Endodermal cell (in vitro differentiated cells): ENCODE measurements at places on chromosomes 7 and 10. TPM values are rescaled to one million over a fixed set of nuclear protein-coding genes. Genes with fewer than 3 reads are reported as not detected.

Gene DUSP5
- total RNA-seq, result 59.7 to 65.0 TPM (median 60.0 TPM) in 3 replicates

DNA sequence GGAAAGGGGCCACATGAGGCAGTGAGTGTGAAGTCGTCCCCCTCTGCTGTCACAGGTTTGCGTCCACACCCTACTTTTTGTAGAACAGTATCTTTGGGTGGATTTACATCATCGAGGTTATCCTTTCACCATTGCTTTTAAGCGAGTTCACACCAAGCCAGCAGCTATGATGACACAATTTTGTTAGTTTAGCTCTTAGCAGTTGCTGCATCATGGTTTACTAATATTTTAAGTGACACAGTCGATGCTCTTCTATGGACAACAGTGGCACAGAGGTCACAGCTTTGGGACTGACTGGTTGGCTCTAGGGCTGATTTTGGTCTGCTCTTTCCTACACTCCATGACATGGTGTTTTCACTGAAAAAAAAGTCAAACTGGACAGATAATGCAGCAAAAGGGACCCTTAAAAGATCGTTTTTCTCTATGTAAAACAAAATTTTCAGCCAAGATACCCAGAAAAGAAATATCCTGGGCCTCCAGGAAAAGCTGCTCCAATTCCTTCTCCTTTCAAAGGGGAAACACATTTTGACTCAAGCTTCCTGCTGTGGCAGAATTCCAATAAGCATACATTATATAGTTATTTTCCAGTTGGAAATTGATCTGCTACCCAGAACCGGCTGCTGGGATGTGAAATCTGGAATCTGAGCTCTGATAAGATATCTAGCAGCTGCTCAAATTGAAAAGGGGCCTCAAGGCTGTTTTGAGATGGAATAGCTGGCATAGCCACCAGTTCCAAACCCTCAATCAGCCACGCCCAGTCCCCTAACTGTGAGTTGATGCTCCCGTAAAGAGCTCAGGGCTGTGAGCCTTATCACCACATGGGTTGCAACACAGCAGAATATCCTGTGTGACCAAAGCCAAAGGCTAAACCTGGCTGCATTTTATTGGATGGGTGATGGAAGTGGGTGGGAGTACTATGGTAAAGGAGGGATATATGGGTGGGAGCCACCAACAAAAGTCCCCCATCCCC is 114.2 kb downstream of the SMURF1 start:
- peaks cover 75% of the 10 kb centered on the region for H3K36me3 ChIP-seq
- no peak overlapping the region for H3K27ac ChIP-seq
- no peak overlapping the region for H3K4me3 ChIP-seq
- no peaks in the 10 kb centered on the region for H3K27me3 ChIP-seq
- no peak for DNase-seq
- H3K4me1 ChIP-seq, result no peaks in the 10 kb centered on the region

DNA sequence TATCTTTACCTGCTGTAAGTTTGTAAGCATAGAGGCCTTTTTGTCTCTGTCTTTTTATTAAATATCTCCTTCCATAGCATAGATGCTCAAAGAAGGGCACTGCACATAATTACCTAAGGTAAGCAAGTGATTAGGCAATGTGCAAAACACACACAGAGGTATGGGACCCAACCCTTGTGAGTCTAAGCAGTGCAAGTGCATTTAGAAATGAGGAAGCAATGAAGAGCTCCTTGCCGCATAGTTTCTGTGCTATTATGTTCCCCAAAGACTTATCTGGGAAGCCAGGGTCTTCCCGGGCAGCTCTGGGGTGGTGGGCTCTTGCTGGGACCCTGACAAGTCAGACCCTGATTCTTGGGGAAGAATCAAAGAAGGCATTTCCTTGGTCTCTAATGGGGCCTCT is 13.5 kb upstream of the MGAM2 start:
- no peaks in the 10 kb centered on the region for H3K36me3 ChIP-seq
- no peaks in the 10 kb centered on the region for H3K4me1 ChIP-seq
- H3K4me3 ChIP-seq, result no peak overlapping the region

DNA sequence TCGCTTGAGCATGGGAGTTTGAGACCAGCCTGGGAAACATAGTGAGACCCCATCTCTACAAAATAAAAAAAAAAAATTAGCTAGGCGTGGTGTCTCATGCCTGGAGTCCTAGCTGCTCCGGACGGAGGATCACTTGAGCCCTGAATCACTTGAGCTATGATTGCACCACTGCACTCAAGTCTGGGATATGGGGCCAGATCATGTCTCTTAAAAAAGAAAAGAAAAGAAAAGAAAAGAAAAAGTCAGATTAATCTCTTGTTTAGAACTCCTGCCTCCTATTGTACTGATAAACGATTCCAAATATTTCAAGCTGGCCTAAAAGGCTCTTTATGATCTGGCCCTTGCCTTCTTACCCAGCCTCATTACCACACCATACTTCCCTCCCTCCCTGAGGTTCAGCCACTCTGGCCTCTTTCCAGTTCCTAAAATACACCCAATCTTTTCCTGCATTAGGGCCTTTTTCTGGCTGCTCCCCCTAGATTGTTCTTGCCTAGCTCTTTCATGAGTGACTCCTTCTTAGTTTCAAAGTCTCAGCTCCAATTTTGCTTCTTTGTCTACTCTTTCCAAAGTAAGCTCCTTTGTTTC is 41.7 kb downstream of the VCL start:
- H3K27ac ChIP-seq, result peak overlapping the region; percentile 32
- H3K4me1 ChIP-seq, result no peaks in the 10 kb centered on the region
- H3K36me3 ChIP-seq, result peaks cover 85% of the 10 kb centered on the region
- no peaks in the 10 kb centered on the region for H3K27me3 ChIP-seq
- DNase-seq, result no peak

DNA sequence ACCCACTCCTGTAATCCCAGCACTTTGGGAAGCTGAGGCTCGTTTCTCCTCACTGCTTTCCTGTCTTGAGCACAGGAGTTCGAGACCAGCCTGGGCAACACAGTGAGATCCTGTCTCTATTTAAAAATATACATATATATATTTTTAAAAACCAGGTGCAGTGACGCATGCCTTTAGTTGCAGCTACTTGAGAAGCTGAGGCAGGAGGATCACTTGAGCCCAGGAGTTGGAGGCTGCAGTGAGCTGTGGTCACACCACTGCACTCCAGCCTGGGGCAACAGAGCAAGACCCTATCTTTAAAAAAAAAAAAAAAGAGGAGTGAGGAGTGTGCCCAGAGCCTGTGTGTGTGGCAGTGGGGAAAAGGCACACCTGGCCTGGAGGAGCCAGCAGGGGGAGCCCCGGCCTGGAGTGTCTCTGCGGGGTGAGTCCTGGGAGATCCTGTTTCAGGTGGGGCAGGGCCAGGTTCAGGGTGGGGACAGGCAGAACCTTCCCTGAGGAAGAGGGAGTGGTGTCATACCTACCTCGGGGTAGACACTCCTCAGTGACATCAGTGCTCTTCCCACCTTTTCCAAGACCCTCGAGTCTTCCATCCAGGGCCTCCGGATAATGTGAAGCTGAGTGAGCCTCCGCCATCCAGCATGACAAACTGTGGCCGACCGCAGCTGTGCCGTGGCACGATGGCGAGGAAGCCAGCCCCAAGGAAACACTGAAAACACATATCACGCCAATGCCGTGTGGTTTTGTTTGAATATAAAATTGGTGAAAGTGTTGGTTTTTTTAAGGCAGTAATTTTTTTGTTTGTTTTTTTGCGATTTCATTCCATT is 9.0 kb upstream of the ARPC1B start:
- peaks cover 64% of the 10 kb centered on the region for H3K36me3 ChIP-seq
- H3K4me1 ChIP-seq, result no peaks in the 10 kb centered on the region
- no peak overlapping the region for H3K4me3 ChIP-seq
- no peak overlapping the region for H3K27ac ChIP-seq
- H3K27me3 ChIP-seq, result no peaks in the 10 kb centered on the region

DNA sequence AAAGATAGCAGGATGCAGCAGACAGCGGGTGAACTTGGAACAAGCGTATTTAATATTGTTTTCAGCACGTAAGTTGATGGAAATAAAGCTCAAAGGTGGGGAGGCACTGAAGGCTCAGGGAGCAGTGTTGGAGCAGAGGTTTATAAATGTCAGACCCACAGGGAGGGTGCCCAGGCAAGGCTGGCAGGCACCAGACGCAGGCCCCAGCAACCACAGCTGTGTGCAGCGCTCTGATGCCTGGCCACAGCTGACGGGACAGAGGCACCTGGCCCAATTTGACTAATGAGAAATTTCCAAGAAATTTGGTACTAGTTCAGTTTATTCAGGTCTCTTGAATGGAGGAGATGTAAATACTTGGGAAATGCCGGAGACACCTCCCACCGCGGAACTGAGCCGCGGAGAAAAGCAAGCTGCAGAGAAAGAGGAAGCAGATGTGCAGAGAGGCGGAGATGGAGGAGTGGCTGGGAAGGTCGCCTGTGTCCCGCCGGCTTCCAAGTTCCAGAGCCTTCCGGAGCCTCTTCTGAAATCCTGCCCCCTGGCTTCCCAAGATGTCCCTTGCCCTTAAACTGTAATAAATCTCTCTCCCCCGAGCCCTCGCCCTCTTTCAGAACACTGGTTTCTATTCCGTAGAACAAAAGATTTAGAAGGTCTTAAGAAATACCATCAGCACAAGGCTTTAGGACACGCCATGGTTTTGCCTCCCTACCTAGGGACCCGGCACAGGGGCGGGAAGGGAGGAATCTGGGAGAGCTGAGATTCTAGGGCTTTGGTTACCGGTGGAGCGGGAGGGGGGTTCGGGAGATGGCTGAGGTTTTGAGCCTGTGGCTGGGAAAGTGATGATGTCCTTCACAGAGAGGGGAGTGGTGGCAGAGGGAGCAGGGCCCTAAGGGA is 38.4 kb upstream of the PLXNA4 start:
- H3K27me3 ChIP-seq, result peaks cover 10% of the 10 kb centered on the region
- no peaks in the 10 kb centered on the region for H3K4me1 ChIP-seq
- no peak overlapping the region for H3K4me3 ChIP-seq

DNA sequence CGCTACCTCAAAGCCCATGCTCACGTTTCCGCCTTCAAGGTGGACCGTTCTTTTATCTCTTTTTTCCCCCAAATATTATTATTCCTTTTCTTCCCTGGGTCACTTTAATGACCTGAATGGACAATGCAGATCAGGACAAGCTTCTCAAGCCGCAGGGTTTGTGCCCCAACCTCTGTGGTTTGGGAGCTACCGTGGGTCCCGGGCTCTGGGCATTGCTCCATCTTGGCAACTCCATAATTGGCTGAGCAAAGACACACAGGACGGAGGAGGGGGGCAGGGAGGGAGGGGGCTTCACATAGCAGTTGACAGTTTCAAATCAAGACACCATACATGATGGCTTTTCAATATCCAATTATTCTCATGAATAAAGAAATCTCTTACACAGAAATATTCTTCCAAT is 308.1 kb upstream of the FZD8 start:
- no peaks in the 10 kb centered on the region for H3K36me3 ChIP-seq
- peaks cover 4% of the 10 kb centered on the region for H3K4me1 ChIP-seq
- H3K4me3 ChIP-seq, result no peak overlapping the region
- H3K27me3 ChIP-seq, result peaks cover 6% of the 10 kb centered on the region
- no peak for DNase-seq

DNA sequence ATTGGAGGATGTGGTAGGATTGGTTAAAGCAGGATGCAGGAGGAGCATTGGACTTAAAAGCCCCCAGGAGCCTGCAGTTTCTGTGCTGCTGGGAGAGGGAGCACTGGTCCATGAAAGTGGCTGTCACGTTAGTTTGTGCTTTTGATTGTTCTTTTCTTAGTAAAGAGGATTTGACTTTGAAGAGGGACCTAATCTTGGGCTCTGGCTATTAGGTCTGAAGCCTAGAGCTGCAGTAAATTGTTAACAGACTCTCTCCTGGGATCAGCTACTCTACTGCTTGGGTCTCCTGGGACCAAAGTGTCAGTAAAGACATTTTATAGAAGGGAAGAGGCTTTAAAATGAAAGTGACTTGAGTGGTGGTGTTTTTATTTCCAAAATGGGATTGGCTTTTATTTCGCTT is 3.7 kb downstream of the ZFYVE27 start:
- H3K36me3 ChIP-seq, result peaks cover 51% of the 10 kb centered on the region
- peaks cover 11% of the 10 kb centered on the region for H3K27me3 ChIP-seq
- no peak for DNase-seq
- H3K27ac ChIP-seq, result no peak overlapping the region

GRCh38 chr10:34809796-34810195 is 5.3 kb downstream of the PARD3 start:
- peak overlapping the region; percentile 96 for H3K4me3 ChIP-seq
- no peak for DNase-seq
- H3K36me3 ChIP-seq, result peaks cover 4% of the 10 kb centered on the region
- no peak overlapping the region for H3K27ac ChIP-seq

Gene PGAM1
- 490 to 1,171 TPM (median 508 TPM) in 3 replicates for total RNA-seq

GRCh38 chr7:142855756-142856564 is 1.1 kb downstream of the EPHB6 start:
- H3K27me3 ChIP-seq, result no peaks in the 10 kb centered on the region
- no peaks in the 10 kb centered on the region for H3K36me3 ChIP-seq
- H3K4me3 ChIP-seq, result peak overlapping the region; percentile 96
- DNase-seq, result peak; percentile 66

- DNase-seq, result no peak
- no peaks in the 10 kb centered on the region for H3K4me1 ChIP-seq
- H3K36me3 ChIP-seq, result peaks cover 20% of the 10 kb centered on the region
- no peaks in the 10 kb centered on the region for H3K27me3 ChIP-seq
Observed at GRCh38 chr10:102554531-102554930, 50.8 kb downstream of the SUFU start.

GRCh38 chr7:27947586-27948278 is 207.8 kb downstream of the TAX1BP1 start:
- no peaks in the 10 kb centered on the region for H3K36me3 ChIP-seq
- no peak overlapping the region for H3K4me3 ChIP-seq
- no peak overlapping the region for H3K27ac ChIP-seq
- no peaks in the 10 kb centered on the region for H3K4me1 ChIP-seq
- no peaks in the 10 kb centered on the region for H3K27me3 ChIP-seq
- no peak for DNase-seq

DNA sequence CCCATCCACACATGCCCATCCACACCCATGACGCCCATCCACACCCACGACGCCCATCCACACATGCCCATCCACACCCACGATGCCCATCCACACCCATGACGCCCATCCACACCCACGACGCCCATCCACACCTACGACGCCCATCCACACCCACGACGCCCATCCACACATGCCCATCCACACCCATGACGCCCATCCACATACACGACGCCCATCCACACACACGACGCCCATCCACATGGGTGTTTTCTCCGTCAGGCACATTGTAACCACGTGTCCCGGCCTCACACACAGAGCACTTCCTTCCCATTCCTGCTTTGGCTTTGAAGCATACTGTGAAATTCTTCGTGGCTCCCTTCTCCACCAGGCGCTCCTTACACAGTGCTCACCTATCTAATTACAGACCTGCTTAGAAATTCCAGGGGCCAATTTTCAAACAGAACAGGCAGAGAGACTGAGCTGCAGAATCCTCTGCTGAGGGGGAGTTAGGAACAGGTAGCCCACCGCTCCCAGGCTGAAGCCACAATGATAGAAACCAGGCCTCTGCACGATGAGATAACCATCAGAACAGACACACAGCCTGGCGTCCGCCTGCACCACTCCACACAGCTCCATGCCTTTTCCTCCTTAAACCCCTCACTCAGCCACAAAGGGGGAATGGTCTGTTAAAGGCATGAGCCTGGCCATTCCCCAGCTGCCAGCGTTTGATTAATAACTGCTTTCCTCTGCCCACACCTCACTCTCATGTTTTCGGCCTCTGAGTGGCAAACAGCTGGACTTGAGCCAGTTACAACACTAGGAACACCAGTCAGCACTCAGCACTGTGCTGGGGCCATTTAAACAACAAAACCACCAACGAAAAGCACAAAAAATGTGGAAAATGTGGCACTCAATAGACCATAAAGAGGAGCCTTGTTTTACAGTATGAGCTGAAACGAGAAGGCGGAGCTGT is 501.6 kb downstream of the PTPRN2 start:
- no peaks in the 10 kb centered on the region for H3K36me3 ChIP-seq
- no peaks in the 10 kb centered on the region for H3K27me3 ChIP-seq
- H3K4me3 ChIP-seq, result no peak overlapping the region
- no peaks in the 10 kb centered on the region for H3K4me1 ChIP-seq
- no peak for DNase-seq
- no peak overlapping the region for H3K27ac ChIP-seq

- H3K4me3 ChIP-seq, result no peak overlapping the region
- H3K27ac ChIP-seq, result no peak overlapping the region
- no peaks in the 10 kb centered on the region for H3K27me3 ChIP-seq
- no peaks in the 10 kb centered on the region for H3K4me1 ChIP-seq
Observed at GRCh38 chr10:61742812-61743211, 80.1 kb downstream of the CABCOCO1 start.
